ENCODE measurements at places on chromosomes 11 and 22.

DNA sequence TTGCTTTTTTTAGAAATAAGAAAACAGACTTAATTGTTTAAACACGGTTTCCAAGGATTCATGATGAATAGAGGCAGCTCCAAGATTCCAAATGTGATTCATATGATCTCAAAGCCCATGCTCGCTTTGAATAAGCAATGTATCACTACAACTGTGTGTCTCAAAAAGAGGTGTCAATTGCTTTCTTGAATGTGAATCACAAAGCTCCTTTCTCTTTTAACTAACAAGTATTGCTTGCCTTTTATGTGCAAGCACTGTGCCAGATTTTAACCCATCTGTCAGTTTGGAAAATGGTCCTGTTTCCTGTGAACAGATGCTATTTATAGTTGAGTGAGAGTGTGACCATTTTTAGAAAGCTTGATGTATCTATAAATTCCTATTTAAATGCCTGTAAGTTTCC, 6.5 kb downstream of the OOSP1 start:
- DNase-seq, result no peak

GRCh38 chr22:23269441-23270211, 89.3 kb downstream of the BCR start:
- no peak for DNase-seq

- no peak for DNase-seq
Observed at GRCh38 chr11:43197379-43197778, 114.4 kb upstream of the API5 start.

DNA sequence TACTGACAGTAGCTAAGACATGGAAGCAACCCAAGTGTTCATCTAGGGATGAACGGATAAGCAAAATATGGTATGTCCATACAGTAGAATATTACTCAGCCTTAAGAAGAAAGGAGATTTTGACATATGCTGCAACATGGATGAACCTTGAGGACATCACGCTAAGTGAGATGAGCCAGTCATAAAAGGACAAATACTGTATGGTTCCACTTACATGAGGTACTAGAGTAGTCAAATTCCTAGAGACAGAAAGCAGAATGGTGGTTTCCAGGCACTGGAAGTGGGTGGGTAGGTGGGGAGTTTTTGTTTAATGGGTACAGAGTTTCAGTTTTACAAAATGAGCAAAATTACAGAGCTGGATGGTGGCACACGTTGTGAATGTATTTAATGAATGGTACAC, 18.1 kb downstream of the CHST1 start:
- no peak for DNase-seq

GRCh38 chr22:48936391-48936790, 891.3 kb downstream of the BRD1 start:
- DNase-seq, result no peak

DNA sequence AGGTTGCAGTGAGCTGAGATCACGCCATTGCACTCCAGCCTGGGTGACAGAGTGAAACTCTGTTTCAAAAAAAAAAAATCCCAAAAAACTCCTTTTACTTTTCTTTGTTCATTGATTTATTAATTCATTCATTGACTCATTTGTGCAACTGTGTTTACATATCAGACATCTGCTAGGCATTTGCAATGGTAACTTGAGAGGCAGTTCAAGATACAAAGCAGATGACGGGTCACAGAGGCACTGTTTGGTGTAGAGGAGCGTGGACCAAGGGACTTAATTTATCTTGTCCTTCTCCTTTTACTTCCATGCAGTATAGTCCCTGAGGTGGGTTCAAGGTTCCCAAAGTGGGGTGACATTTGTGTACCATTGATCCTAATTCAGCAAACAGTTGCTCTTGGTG, 71.4 kb downstream of the KIAA1671 start:
- no peak for DNase-seq

- DNase-seq, result no peak
Observed at GRCh38 chr11:20639688-20640087, 29.7 kb upstream of the NELL1 start.

DNA sequence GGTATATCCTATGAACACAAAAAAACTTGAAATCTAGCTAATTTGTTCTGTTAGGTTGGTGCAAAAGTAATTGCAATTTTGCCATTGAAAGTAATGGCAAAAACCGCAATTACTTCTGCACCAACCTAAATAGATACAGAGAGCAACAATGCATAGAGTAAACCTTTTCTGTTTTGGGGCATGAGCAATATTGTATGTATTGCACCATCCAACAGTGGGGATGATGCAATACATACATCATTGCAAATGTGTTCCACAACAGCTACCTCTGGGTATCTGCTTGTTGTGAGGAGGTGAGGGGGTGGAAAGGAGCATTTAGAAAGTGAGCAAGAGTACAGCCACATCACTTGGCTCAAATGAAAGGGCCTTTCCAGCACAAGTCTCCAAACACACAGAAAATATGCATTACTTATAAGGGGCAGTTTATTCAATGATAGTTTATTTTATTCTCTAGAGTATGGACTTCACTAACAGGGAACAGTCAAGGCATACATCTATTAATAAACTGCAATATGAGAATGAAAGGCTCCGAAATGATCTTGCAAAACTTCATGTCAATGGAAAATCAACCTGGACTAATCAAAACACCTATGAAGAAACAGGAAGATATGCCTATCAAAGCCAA, 77.3 kb downstream of the DEUP1 start:
- no peak for DNase-seq

- no peak for DNase-seq
Observed at GRCh38 chr22:49298834-49299750, 528.6 kb downstream of the BRD1 start.

- DNase-seq, result no peak
Observed at GRCh38 chr22:20453222-20453621, 15.6 kb upstream of the SCARF2 start.

DNA sequence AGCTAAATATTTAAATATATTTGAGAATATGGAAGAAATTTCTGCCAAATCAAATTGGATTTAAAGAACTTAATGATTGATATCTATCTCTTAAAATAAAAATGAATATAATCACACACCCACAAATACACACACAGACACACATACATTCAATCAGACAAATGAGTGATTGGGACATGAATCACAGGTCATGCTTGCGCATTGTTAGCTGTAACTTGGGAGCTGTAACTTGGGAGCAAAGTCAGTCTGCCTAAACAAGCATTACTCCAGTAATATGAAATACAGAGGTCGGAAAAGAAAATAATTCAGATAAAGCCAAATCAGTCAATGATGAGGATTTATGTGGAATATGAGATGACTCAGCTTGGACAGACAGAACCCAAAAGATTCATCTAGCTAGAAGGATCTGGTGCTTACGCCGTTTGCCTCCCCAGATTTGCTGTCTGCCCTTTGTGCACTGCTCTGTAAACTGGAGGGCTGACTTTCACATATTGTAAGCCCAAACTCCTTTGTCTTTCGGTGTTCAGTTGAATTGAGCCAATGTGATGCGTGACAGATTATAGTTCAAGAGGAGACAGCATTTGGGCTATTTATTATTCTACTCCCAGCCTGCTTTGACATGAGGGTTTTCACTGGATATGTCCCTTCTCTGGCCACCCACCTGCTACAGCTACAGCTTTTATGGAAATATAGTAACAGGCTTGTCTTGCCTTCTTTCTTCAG, 1.6 kb downstream of the OR56B1 start:
- DNase-seq, result no peak

DNA sequence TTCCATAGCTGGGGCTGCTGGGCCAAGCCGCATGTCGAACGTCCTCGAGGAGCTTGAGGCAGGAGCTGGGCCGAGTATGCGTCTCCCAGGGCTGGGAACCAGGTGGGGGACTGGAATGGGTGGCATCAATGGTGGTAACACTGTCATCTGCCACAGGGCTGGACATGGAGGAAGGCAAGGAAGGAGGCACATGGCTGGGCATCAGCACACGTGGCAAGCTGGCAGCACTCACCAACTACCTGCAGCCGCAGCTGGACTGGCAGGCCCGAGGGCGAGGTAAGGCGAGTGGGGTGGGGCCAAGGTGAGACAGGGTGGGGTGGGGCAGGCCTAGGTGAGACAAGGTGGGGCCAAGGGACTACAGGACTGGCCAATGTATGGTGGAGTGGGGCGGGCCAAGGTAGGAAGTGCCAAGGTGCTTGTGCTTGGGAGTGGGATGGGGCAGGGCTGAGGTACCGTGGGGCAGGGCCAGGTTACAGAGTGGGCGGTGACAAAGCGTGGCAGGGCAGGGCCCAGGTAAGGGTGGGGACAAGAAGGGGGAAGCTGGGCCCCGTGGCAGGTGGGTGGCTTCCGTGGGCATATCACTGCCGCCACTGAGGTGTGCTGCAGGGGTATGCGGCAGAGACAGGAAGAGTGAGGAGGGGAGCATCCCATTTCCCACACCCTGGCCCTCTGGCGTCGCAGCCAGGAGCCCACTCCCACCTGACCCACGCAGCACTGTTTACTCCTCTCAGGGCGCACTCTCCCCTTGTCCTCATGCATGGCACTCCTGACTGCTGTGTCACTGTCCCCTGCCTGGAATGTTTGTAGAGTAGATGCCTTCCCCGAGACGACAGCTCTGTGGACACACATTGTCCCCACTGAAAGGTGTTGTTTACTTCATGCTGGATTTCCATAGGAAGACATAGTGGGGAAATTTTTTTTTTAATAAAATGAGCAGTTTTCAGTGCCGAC, 27.5 kb upstream of the DGCR8 start:
- no peak for DNase-seq

- no peak for DNase-seq
Observed at GRCh38 chr11:57475191-57475590, 14.9 kb downstream of the RTN4RL2 start.

DNA sequence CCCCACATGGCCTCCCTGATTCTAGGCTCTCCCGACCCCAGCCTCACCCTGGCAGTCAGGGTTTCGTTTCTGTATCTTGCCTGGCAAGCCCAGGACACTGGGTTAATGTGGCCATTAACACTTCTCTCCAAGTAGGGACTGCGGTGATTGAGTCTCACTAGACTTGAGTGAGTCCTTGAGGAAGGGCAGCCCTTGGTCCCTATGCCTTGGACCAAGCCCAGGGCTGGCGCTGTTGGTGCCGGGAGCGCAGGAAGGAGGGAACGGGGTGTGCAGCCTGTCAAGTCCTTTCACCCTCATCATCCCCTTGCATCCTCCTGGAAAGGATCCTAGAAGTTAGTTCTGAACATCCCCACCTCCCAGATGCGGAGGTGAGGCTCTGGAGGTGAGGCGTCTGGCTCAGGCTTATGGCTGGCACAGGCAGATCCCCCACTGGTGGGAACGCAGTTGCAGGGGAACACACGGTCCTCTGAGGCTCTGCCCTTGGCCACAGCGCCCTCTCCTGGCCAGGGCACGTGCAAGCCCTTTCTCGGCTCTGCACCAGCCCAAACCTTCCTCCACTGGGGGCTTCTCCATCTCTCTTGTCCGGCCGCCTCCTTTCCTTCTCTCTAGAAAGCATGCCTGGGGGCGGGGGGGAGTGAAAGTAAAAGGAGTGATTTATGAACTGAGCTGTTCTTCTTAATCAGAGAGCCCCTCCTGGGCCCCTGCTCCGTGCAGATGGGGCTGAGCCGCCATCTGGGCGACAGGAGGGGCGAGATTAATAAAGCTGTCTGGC, 56.7 kb downstream of the TP53I11 start:
- DNase-seq, result peak; percentile 6

- no peak for DNase-seq
Observed at GRCh38 chr22:47035425-47035881, 273.0 kb downstream of the TBC1D22A start.

DNA sequence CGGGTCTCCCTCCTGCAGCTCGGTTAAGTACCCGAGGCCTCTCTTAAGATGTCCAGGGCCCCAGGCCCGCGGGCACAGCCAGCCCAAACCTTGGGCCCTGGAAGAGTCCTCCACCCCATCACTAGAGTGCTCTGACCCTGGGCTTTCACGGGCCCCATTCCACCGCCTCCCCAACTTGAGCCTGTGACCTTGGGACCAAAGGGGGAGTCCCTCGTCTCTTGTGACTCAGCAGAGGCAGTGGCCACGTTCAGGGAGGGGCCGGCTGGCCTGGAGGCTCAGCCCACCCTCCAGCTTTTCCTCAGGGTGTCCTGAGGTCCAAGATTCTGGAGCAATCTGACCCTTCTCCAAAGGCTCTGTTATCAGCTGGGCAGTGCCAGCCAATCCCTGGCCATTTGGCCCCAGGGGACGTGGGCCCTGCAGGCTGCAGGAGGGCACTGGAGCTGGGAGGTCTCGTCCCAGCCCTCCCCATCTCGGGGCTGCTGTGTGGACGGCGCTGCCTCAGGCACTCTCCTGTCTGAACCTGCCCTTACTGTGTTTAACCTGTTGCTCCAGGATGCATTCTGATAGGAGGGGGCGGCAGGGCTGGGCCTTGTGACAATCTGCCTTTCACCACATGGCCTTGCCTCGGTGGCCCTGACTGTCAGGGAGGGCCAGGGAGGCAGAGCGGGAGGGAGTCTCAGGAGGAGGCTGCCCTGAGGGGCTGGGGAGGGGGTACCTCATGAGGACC, 25.0 kb downstream of the FADS3 start:
- no peak for DNase-seq

DNA sequence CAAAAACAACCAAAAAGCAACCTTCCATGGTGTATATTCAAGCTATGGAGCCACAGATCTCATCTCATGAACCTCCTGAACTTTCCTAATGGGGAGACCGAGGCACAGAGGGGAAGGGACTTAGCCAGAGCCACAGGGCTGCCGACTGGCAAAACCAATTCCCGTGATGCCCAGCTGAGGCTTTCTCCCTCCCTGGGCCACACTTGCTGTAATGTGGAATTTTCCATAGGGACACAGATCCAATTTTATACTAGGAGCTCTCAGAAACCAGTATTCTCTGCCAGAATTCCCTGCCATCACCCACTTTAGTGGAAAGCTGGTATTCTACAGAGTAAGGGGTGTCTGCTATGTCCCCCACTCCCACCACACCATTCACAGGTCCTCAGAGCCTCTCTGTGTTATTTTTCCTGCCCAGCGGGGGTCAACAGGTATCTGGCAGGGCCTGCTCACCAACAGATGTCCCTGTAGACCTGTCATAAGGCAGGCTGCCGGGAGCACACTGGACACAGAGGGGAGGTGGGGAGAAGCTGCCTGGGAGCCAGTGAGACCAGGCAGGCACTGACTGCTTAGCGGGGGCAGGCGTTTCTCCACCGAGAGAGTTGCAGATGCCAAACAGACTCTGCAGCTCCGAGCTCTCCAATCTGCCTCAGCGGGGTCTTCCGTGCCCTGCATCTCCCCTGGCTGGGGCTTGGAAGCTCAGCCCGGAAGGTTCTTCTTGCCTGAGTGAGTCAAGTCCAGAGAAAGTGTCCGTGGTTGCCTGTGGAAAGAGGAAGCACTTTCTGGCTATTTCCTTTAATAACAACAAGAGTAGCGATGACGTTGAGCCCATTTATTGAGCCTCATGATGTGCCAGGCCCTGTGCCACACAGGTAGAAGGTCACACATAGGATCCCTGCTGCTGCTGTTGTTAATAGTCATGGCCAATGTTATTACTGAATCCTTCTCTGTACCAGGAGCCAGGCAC, 26.3 kb downstream of the RPS6KA4 start:
- DNase-seq, result no peak

GRCh38 chr11:15707194-15707593, 592.5 kb downstream of the INSC start:
- DNase-seq, result no peak

Data from stimulated activated CD8-positive, alpha-beta memory T cell treated with anti-CD3 and anti-CD28 coated beads, Interleukin-4, amount 100 ng/mL, for 1 hour (primary cell).